ENCODE measurements at places on chromosomes 7 and 10.

DNA sequence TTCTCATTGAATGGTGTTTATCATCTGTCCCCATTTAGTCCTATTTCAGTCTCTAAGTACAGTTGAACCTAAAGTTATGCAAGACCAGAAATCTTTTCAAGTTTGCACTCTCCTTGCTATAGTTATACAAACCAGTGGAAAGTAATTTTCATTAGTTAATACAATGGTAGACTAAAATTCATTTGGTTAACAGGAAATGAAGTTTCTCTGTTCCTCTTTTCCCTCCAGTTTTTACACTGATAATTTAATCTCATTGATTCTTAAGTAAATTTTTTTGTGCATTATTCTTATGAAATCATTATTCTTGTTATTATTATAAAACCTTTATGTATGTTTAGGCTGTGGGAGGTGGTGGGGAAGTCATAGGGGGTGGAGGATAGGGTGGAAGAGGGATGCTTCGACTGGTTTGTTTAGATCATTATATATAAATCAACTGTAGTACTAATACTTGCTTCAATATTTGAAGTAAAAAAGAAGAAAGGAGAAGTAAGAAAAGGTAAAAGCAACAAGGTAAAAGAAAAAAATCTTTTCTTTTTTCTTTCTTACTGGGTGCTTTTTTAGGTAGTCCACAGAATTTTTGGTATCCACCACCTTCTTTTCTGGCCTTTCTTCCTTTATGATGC is 104.1 kb downstream of the GPR85 start:
- no peak for DNase-seq

- DNase-seq, result no peak
These were observed 29.9 kb downstream of the AP5Z1 start for GRCh38 chr7:4805110-4805983.

DNA sequence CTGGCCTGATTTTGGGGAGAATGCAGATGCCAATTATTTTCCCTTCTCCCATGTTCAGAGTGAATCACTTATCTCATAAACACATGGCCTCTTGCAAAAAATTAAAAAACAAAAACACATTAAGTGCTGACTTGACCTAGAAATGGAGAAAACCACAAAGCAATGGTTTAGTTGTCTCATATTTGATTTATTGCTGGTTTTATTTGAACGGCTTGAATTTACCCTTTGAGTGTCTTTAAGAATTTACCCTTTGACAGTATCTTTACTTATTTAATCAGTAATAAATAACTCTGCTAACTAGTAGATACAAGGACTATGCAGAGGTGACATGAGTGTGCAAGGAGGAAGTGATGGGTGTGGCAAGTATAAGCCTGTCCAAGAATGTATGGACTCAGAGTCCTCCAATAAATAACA is 68.1 kb upstream of the GSDME start:
- no peak for DNase-seq

GRCh38 chr10:3287572-3288445 is 115.2 kb upstream of the PITRM1 start:
- DNase-seq, result no peak

DNA sequence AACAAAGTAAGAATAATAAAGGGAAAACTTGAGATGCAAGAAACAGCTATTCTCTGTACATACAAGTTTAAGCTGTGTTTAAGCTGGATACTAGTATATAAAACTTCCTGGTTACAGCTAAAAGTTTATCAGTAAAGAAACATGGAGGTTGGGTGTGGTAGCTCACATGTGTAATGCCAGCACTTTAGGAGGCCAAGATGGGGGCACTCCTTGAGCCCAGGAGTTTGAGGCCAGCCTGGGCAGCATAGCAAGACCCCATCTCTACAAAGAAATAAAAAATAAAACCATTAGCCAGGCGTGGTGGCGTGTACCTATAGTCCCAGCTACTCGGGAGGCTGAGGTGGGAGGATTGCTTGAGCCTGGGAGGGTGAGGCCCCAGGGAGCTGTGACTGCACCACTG is 3.2 kb downstream of the RSU1 start:
- DNase-seq, result no peak

Measured in stimulated activated CD8-positive, alpha-beta memory T cell treated with anti-CD3 and anti-CD28 coated beads, Interleukin-4, amount 100 ng/mL, for 24 hours (primary cell).